ENCODE measurements at places on chromosomes 16 and 17.

DNA sequence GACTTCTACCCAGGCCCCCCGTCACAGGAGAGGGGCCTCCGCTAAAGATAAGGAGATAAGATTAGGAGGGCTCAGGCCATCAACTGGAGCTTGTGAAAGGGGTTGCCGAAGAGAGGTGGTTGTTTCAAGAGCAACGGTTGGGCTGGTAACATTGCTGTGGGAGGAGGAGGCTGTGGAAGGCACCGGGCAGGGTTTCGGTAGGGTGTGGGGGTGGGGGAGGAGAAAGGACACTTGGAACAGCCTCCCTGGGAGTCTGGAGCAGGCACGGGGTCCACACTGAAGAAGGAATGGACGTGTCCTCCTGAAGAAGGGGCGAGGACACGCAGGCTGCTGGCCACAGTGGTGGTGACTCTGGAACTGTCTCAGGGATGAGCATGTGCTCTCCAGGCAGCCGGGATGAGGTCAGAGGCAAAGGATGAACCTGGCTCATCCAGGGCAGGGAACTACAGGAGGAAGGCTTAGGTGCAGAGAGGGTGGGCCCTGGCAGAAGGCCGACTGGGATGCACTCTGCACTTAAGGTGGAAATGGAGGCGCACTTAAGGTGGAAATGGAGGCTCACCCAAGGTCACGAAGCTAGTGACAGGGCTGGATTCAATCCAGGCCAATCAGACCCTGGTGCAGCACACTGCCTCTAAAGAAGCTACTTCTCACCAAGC is 1.2 kb upstream of the EPX start:
- no peak for DNase-seq

DNA sequence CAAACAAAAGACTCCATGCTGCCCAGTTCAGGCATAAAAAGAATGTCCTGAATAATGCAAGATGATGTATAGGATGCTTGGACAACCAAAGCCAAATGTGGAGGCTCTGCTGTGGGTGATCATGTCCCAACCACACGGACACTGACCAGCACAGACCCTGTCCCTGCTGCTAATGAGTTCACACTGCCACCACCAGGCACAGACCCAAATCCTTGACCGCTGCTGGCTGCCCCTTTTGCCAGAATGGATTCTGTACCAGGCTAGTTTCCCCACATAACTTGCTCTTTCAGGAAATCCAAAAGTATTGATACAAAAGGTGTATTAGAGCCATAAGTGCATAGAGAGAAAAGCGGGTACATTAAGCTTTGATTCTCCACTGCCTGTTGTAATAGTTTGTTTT is 60.9 kb downstream of the XYLT1 start:
- DNase-seq: no peak

- DNase-seq: no peak
Measured at GRCh38 chr16:1972490-1972877, 631 bp downstream of the TBL3 start.

DNA sequence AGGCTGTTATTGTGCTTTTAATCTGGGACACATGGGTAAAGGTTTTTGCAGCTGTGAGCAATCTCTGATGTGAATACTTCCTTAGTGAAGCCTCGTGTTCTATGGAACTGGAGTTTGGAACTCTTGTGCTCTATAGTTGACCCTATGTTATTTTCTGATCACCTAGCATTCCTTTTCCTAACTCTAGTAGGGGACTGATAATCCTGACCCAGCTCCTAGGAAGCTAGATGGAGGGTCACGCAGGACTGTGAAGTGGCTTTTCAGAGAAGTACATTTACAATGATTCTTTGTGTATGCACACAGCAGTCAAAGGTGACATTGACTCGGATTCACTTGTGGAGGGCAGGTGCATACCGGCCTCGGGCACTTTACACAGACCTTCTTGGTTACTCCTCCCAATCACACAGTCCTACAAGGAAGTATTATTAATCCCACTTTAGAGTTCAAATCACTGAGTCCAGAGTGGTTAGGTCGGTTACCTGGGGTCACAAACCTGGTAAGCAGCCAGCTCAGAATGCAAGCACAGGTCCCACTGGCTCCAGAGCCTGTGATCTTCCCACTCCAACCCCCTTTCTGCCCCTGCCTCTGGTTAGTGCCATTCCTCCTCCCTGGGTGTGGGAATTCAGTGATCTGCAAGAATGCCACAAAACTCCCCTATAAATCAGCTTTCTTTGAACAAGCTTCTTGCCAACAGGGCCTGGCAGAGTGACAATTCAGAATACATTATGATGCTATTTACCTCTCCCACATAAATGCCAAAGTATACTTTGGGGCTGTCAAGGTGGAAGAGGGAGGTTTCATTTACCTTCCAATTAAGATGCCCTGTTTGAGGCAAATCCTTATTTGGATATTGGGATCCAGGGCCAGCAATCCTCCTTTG is 7.1 kb downstream of the CHD9NB start:
- DNase-seq: no peak

- DNase-seq: no peak
Measured at GRCh38 chr16:4709481-4709880, 16.1 kb downstream of the NUDT16L1 start.

- DNase-seq: no peak
Measured at GRCh38 chr17:65155622-65156021, 18.5 kb downstream of the RGS9 start.

- peak; percentile 11 for DNase-seq
Measured at GRCh38 chr17:10295728-10296343, 77.0 kb downstream of the MYH13 start.

DNA sequence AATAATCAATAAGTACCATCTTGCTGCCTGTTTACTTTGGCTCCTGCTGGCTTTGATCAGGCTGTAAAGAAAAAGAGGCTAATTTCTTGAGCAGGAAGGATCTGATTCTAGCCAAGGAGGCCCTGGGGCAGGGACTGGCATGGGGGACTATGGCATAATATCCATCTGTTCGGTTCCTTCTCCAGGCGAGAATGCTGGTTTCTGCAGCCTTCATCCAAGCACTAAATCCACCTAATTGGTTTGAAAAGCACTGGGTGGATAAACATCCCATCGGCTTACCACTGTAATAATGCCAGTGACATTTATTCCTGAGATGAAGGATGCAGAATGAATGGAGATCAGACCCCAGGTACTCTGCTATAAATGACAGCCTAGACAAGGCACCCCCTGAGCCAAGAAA is 180.0 kb upstream of the ASIC2 start:
- no peak for DNase-seq

- DNase-seq: no peak
Measured at GRCh38 chr16:53156516-53156915, 101.7 kb downstream of the CHD9 start.

GRCh38 chr16:78513838-78514237 is 414.4 kb downstream of the WWOX start:
- DNase-seq: no peak

- DNase-seq: no peak
Measured at GRCh38 chr17:55236316-55236715, 28.4 kb upstream of the HLF start.

DNA sequence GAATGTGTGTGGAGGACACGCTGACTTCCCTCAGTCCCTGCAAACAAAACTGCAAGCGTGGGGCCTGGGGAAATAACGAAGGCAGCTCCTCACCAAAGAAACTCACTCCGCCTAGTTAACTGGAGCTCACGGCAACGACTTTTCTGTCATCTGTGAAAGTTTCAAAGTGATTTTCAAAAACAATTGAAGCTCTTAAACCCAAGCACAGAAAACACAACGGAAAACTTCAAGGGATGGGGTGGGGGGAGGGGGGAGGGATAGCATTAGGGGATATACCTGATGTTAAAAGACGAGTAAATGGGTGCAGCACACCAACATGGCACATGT is 3.2 kb upstream of the GNG13 start:
- no peak for DNase-seq

DNA sequence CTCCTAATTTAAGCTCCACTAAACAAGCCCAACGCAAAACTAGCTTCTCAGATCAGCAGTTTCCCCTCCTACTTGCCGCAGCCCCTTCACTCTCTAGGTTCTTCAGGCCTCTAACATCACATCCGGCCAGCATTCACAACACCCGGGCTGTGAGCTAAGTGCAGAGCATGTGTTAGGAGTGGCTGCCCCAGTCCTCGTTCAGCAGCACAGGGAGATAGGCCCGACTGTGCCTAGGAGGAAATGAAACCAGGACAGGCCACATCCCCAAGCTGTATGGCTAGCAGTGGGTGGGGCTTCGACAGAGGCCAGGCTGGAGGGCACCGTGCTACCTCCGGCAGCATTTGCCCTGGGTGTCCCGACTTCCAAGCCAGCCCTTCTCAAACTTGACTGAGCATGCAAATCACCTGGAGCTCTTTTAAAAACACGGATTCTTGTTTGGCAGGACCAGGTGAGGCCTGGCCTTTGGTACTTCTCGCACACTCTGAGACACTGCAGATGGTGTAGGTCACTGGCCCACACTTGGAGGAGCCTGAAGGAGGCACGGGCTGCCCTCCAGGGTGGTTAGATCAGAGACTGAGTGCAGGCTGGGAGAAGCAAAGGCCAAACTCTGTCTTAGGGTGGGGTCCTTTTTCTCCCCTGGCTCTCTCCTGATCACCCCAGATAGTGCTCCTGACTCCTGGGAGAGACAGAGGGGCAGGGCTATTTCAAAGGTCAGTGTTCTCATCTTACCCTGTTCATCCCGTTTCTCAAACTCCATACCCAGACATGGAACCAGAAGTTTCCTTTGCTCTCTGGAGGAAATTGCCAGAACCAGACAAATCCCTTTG is 202.0 kb downstream of the C16orf78 start:
- no peak for DNase-seq

GRCh38 chr17:37417852-37418251 is 11.2 kb downstream of the TADA2A start:
- DNase-seq: no peak

GRCh38 chr17:19305761-19306159 is 56.8 kb downstream of the B9D1 start:
- no peak for DNase-seq

DNA sequence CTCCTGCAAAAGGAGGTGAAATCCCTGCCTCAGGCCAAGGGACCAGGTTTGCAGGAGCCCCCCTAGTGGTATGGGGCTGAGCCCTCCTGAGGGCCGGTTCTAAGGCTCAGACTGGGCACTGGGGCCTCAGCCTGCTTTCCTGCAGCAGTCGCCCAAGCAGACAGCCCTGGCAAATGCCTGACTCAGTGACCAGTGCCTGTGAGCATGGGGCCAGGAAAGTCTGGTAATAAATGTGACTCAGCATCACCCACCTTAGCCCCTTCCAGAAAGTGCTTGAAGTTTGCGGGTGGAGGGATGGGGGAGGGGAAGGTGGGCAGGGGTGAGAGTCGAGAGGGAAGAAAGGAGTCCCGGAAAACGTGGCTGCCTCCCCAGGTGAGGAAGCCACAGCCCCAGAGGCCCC is 2.1 kb downstream of the MC1R start:
- DNase-seq: no peak

DNA sequence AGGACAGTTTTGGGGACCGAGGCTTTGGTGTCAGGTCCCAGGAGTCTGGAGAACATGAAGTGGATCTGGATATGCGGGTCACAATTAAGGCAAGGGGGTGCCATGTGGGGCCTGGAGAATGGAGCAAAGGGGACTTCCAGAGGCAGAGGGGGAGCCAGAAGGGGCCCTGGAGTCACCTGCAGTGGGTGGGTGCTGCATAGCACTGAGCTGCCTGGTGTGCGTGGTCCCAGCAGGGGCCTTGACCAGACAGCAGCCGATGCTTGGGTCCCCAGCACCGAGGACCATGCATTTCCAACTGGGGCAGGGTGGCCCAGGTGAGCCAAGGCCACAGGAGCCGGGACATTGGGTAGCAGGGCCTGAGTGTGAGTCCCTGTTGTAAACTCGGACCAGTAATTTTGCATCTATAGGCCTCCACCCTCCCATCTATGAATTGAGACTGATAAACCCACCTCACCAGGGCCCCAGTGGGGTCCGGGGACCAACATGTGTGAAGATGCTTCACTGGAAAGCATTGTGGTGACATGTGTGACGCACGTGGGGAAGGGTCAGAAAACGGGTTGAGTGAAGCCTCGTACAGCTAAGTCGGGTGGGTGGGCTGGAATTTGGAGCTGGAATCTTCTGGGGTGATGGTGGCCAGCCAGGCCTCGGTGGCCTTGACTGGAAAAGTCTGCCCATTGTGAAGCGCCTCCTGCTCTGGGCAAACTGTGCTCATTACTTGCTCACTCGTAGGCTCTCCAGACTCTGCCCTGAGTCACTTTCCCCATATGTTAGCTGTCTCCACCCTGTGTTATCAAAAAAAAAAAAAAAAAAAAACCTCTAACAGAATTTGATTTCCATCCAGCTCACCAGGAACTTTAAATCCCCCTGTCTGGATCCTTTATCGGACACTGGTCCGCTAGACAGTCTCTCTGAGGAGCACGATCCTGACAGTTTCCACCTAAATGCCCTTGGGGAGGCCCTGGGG is 90.5 kb upstream of the ZNF469 start:
- no peak for DNase-seq

- DNase-seq: no peak
Measured at GRCh38 chr17:63477480-63478440, 899 bp downstream of the ACE start.

DNA sequence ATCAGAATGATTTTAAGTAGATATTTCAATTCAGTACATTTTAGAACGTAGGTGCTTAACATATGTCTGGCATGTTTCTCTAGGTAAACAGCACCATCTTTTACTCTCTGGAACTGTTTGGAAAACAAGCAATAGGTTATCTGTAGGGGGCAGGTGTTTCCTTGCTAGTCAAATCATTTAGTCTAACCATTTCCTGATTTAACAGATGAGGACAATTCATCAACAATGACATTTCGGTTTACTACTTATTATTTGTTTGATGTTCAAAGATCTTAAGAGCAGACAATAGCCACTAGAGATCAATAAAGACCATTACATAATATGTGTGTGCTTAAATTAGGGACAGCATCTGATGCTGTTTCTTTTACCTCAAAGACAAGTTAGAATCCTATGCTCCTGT is 173.1 kb downstream of the CEP112 start:
- DNase-seq: no peak

GRCh38 chr16:53071748-53072301 is 17.0 kb downstream of the CHD9 start:
- DNase-seq: no peak

DNA sequence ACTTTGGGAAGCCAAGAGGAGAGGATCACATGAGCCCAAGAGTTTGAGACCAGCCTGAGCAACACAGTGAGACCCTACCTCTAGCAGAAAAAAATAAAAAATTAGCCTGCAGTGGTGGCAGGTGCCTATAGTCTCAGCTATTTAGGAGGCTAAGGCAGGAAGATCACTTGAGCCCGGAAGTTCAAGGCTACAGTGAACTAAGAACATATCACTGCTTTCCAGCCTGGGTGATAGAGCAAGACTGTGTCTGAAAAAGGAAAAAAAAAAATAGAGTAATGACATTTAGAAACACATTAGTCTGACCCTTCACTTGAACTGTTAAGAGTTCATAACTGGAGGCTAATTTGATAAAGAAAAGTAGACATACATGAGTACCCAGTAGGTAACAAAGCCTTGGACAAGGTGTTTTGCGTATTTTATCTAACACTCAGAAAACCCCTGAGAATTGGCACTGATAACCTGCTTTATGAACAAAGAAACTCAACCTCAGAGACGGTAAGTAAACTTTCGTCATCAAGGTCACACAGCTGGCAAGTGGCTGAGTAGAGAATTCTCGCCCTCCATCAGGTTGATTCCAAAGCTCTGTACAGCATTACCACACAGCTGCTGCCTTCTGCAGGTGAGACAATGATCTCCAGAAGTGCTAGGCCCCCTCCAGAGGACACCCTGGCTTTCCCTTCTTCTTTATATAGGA is 101.1 kb downstream of the SMG6 start:
- no peak for DNase-seq

GRCh38 chr16:89449726-89450335 is 40.5 kb downstream of the ANKRD11 start:
- no peak for DNase-seq

Measured in stimulated activated CD4-positive, alpha-beta T cell treated with anti-CD3 and anti-CD28 coated beads, Interleukin-4, amount 100 ng/mL, for 24 hours (primary cell).